ENCODE measurements at places on chromosomes 1 and 21.

GRCh38 chr1:167893798-167894197, 20.1 kb downstream of the ADCY10 start:
- no peak for DNase-seq

GRCh38 chr21:42532466-42533181, 19.0 kb downstream of the SLC37A1 start:
- DNase-seq: no peak

DNA sequence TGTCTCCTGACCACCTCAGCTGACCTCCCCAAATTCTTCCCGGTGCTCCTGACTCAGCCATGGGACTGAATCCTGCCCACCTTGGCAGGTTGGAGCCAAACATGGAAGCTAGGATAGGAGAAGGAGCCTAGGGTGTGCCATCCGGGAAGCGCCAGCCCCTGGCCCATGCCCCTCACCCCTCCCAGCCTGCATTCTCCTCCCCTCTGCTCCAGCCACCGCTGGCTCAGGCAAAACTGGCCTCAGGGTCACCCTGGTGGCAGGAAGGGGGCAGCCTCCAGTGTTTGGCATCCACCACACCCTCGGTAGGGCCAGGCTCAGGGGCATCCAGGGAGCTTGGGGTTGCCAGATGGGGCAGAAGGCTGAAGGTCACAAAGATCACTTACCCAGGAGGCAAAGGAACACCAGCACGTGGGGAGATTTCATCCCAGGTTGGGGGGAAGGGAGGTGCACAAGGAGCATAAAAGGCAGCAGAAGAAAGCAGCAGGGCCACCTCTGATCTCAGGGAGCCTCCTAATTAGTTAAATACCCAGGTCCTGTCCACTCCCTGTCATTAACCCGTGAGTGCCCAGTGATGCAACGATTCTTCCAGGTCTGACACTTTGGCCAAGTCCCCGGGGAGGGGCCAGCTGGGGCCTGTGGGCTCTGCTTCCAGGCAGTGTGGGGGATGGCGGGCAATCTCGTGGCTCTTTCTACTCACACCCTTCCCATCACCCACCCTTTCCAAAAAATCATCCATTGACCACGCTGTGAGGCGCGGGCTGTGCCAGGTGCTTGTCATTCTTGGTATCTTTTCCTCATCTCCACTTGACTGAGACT, at the start of gene PLA2G2E:
TSS of gene PLA2G2E (minus strand) at position 481 of the 816 bp plus-strand sequence. CDS start at position 423, 58 bp downstream.
- DNase-seq: no peak

DNA sequence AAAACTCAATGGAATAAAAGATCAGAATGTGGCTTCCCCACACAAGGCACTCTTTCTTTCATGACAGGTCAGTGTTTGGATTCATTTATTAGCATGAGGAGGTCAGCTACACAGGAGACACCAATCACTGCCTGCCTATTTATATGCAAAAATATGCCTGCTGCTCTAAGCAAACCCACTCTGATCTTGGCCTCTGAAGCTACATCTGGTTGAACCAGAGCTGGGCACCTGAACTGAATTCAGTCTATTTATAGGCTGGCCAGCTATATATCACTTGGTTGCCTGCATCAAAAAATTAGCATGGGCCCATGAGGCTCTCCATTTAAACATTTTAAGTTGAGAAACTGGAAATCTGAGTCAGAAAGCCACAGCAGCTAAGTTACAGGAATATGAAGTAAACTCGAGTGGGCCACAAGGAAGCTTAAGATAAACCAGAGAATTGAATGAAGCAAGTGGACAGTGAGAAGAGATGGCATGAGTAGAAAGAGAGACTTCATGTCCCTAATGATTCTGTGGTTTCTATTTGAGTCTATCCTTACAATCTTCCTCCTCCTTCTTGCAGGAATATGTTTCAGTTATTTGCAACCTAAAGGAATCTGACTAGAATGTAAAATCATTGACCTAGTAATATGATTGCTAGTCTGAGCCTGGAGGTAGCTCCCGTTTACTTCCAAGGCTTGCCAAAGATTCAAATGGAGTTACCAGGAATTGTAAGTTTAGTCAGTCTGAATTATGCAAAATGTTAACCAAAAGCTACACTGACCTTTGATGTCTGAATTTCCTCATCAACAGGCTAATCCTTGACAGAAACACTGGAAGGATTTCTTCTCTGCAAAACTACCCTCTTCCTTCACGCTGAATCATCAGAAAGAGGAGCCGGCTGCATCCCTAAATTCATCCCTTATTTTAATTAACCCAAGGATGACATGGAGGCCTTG, 17.7 kb downstream of the DDAH1 start:
- no peak for DNase-seq

- DNase-seq: no peak
Measured at GRCh38 chr21:36689324-36689723, 9.6 kb upstream of the SIM2 start.

DNA sequence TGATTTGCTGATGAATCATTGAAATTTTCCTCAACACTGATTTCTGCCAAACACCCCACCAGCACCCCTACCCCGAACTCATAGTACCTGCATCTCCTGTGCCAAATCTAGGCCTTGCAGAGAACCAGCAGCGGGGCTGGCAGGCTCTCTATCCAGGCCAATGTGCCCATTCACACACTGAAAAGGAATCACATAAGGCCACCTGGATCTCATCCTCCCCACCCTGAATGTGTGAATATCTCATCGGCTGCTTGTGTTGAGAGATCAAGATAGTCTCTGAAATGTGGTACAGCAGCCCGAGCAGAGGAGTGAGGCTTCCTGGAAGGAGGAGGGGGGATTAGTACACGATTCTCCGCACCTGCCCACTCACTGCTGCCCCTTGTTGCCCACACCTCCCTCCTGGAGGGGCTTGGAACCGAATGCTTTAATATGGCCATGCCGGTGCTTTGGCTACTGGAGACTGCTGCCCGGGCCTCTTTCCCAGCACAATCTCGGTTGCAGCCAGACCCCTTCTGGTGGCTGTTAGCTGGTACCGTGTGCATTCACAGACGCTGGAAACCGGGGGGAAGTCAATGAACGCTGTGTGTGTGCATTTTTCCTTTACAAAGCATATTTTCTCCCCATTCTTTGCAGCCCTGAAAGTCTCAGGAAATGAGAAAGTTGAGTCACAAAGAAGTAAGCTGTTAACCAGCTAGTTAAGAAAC, 619.5 kb downstream of the MATN1 start:
- DNase-seq: no peak

DNA sequence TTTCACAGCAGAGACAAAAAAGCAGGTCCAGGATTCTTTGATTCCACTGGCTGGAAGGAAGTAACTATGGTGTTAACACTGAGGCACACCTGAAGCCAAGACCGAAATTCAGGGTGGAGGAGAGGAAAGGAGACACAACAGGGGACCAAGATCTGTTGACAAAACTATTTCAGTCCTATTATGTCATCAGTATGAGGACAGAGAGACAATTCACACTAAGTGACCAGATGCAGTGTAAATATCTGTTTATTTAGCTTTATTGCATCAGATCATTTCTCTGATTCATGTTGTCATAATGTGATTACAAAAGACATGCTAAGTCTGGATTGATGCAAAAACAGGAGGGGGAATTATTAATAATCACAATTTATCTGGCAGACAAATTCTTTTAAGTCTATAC, 118.8 kb downstream of the SIPA1L2 start:
- no peak for DNase-seq

Data from activated CD4-positive, alpha-beta T cell treated with anti-CD3 and anti-CD28 coated beads, Interleukin-2, amount 50 U/mL, for 16 hours (primary cell).